AG04450 (cell line): ENCODE measurements at places on chromosomes 3 and 15.
A peak's percentile ranks its signal among the peaks of the same experiment; 100 is the strongest.

DNA sequence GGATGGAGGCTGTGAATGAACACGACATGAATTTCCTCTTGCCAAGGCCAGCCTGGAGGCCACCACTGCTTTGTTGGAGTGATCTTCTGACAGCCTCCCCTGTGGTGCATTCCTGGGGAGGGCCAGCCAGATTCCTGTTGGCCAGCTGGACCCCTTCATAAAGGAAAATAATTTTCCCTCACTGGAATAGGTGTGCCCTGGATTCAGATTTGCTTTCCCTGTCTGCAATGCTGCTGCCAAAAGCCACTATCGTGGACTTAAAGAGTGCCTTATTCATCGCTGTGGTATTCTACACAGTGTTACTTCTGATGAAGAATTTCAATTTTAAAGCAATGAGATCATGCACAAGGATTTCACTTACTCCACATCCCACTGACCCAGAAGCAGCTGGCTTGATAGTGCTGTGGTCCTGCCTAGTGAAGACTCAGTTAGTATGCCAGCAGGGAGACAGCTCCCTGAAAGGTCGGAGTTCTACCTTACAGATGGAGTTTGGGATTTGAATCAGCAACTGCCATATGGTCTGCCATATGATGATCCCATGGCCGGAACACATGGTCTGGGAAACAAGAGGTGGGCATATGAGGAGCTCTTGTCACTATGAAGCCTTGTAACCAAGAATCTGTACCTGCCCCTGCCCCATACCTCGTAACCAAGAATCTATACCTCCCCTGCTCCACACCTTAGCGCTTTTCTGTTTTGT, 145.2 kb downstream of the KLF13 start:
- peak; percentile 82 for DNase-seq

DNA sequence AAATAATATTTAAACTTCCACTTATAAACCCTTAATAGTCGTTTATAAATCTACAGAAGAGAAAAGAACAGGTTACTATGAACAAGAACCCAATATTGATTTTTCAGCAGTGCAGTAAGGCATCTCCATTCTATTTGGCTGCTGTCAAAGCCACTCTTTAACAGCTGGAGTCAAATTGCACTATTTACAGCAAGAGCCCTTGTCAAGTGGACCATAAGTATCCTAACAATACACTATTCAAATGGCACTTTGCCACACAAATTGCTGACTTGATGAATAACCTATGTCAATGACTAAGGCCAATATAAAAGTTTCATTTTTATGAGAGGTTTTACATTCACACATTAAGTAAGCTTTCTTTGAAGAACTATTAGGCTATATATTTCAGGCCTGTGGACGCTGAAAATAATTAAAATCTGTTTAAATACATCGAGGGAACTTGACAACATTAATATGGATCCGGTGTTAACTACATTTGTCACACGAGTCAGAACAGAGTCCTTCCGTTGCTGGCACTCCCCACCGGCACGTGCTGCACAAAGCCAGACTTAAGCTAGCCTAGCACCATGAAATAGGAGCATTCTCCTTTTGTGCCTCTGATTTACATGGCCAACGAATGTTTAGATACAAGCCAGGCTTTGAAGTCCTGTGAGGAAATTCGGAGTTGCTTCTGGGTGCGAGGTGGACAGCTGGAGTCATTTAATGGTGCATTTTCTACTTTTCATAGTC, 100.5 kb downstream of the WDR72 start:
- no peak for DNase-seq

- DNase-seq: peak; percentile 91
These were observed at the start of gene SMAD3 for GRCh38 chr15:67065531-67066005. Gene SMAD3, plus strand, starts transcription at chr15:67065602. Its CDS starts 553 bp downstream, at chr15:67066155.

- DNase-seq: no peak
These were observed 154.1 kb downstream of the LIPC start for GRCh38 chr15:58585693-58586443.

- DNase-seq: no peak
These were observed 83.1 kb downstream of the PLCH1 start for GRCh38 chr3:155661760-155662159.

DNA sequence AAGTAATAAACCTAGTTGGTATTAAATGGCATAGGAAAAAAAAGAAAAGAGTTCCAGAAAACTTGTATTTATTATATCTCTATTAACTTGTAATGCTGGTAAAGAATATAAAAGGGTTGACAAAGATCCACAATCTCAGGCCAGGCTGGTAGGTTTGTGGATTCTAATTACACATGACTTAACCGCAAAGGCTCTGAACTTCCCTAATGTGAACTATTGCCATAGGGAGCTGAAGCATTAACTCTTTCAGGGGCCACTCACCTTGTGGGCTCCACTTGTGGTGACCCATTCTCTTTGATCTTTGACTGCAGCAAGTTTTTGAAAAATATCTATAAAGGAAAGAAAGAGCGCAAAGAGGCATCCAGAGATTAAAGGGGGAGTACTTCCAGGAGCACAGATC, 58.5 kb downstream of the NEK10 start:
- no peak for DNase-seq

- DNase-seq: no peak
These were observed 37.4 kb downstream of the GHSR start for GRCh38 chr3:172410702-172411477.

DNA sequence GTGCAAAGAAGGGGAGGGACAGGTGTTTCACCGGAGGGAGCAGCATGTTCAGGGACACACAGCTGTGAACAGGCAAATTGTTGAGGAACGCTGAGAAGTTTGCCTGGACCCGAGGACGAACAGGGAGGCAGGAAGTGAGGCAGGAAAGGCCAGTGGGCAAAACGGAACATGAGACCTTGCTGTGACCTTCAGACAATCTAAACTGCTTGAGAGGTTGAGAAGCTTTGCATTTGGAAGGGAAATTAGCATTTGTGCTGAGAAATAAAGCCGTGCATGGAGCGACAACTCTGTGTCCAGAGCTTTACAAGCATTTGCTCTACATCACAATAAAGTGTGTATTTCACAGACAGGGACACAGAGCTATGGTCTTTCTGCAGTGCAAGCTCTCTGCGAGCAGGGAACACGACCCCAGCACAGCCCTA, 47.9 kb downstream of the CDC25A start:
- no peak for DNase-seq

- DNase-seq: peak; percentile 64
These were observed 358.4 kb upstream of the NR2F2 start for GRCh38 chr15:95972041-95972553.

DNA sequence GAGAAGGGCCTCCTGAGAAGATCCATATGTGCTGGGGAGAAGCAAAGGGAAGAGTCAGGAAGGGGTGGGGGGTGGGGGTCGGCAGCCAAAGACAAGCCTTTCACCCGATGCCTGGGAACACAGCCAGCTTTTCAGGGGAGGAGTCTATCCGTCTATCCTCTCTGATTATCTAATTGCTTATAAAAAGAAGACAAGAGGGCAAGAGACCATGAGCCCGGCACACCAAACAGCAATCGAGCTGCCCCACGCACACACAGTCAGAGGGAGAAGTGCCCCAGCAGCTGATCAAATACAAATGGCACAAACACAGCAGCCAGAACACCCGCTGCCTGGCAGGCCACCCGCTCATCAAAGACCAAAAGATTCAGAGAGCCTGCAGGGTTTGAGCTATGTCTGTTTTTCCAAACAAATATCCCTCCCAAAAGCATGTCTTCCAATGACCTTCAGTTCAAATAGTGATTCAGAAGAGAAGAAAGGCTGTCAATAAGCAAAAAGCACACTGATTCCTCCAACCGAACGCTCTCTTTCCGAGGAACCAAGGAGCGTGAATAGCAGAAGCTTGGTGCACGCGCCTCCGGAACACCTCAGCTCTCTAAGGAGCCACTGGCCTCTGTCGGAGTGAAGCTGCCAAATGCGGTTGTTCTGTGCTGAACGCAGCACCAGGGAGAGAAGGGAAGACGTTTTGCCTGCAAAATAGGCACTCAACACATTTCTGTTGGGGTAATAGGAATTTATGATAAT, 419.2 kb downstream of the OCA2 start:
- DNase-seq: no peak

DNA sequence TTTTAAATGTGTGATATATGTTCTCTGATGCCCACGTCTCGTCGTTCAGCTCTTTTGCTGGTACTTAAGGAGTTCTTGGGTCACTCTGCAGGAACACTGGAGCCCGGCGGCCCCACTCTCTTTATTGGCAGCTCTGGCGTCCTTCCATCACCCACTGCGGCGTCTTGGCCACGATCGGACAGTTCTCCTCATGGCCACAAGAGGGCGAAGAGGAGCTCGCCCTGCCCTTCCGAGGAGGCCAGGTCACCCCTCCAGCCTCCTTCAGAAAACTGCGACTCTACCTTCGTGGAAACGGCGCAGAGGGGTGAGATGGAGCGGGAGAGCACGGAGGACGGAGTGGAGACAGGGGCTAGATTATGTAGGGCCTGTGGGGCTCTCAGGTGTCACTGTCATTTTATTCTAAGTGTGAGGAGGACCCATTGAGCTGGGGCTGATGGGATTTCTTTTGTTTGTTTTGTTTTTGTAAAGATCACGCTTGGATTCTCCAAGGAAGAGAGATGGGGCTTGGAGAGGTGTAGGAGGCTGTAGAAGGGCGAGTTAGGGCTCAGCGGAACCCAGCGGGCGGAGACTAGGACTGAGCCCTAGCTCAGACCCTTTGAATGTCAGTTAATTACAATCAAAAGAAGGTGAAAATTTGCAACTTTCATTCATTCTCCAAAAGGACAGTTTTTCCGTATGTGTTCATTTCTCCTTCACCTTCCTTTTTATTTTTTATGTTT, 28.0 kb upstream of the GABRA5 start:
- no peak for DNase-seq

- DNase-seq: no peak
These were observed 1.8 kb downstream of the YEATS2 start for GRCh38 chr3:183699238-183699947.

DNA sequence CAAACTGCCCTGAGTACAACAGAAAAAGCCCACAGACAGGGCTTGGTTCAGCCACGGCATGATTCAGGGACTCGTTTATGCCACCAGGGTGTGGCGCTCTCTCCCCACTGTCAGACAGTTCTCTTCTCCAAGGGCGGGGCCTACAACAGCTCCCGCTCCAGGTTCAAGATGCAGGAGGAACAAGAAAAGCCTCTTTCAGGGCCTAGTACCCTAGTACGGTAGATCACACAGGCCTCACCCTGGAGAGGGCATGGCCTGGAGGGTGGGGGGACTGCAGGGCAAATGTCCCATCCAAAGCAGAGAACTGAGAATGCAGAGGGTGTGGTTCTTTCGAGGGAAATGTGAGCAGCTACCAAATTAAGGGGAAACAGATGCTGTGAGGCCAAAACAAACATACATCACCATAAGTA, 12.0 kb downstream of the MESD start:
- DNase-seq: no peak

- DNase-seq: no peak
These were observed 65.7 kb upstream of the FRMD4B start for GRCh38 chr3:69451594-69451993.

GRCh38 chr15:100261302-100262240, 80.2 kb downstream of the ADAMTS17 start:
- DNase-seq: no peak

GRCh38 chr3:120448756-120449155, 2.0 kb downstream of the FSTL1 start:
- no peak for DNase-seq

GRCh38 chr3:118973050-118973449, 61.6 kb downstream of the IGSF11 start:
- no peak for DNase-seq

- DNase-seq: no peak
These were observed 35.2 kb downstream of the DNASE1L3 start for GRCh38 chr3:58175437-58176184.

GRCh38 chr3:127672429-127673190, at the start of gene ABTB1:
Gene ABTB1, plus strand, starts transcription at chr3:127672952. Its CDS starts 74 bp downstream, at chr3:127673026.
- no peak for DNase-seq

- DNase-seq: no peak
These were observed 103.3 kb downstream of the SMAD6 start for GRCh38 chr15:66805202-66805885.

DNA sequence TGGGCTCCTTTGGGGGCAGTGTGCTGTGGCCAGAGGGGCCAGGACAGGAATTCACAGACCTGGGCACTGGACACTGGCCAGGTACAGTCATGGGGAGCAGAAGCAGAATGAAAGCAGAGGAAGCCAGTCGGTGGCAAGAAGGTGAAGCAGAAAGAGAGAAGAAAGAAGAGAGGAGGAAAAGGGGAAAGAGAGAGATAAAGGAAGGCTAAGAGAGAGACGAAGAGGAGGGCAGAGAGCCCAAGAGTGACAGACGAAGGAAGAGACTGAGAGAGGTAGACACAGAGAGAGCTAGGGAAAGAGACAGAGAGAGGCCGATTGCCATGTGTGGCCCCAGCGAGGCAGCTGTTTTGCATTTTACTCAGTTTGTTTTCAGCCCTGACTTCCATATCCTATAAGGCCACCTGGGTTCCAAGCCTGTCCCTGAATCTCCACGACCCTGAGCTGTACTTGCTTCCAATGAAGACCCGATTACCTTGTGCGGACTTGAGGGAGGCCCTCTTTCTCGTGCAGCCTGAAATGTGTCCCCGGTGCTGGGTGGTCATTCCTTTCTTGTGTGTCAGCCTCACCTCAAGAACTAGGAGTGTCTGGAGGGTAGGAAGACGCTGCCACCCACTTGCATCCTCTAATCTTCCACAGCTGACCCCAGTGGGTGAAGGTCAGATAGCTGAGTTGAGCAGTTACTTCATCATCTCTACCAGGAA, 73.9 kb downstream of the LSM3 start:
- no peak for DNase-seq

- DNase-seq: no peak
These were observed 109.6 kb upstream of the LMOD3 start for GRCh38 chr3:69231929-69232440.

DNA sequence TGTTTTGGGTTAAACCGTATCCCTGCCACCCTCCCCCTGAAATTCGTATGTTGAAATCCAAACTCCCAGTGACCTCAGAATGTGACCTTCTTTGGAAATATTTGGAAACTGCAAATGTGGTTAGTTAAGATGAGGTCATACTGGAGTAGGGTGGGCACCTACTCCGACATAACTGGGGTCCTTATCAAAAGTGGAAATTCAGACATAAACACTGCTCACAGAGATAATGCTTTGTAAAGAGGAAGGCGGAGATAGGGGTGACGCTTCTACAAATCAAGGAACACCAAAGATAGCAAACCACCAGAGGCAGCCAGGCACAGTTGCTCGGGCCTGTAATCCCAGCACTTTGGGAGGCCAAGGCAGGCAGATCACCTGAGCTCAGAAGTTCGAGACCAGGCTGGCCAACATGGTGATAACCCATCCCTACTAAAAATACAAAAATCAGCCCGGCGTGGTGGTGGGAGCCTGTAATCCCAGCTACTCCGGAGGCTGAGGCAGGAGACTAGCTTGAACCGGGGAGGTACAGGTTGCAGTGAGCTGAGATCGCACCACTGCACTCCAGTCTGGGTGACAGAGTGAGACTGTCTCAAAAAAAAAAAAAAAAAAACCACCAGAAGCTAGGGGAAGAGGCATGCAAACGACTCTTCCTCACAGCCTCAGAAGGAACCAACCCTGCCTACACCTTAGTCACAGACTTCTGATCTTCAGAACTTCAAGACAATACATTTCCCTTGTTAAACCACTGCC, 51.1 kb upstream of the CHD2 start:
- DNase-seq: peak; percentile 70

GRCh38 chr15:94621736-94622135, 390.4 kb downstream of the MCTP2 start:
- DNase-seq: no peak

- DNase-seq: peak; percentile 48
These were observed 78.5 kb downstream of the CHCHD6 start for GRCh38 chr3:126782536-126782935.
